ENCODE measurements at places on chromosomes 12 and 14.

DNA sequence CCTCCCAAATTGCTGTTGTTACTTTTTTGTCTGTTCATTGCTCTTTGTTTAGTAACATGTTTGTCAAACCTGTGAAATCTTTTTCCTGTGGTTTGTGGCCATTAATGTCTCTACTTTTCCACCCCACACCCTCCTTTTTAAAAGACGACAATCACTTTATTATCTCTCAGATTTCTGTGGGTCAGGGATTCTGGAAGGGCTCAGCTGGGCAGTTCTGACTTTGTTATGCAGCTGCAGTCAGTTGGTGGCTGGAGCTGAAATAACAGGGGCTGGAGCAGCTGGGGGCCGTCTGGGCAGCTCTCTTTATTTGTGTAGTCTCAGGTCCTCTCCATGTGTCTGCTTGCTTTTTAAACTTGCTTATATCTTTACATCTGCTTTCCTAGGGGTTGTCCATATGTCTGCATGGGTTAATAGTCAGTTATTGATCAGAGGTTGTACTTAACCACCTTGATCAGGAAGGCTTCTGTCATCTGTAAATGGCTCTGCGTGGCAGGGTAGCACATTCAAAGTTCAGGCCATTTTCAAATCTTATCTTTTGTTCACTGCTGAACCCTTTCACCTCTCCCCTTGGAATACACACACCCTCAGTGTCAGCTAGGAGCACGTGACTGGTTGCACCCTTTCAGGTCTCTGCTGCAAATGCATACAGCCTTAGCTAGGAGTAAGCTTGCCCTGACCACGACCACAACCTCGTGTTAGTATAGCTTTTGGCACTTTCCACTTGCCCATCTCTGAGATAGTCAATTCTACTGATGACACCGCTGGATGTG is 27.9 kb downstream of the BORCS5 start:
- DNase-seq: peak; percentile 23

GRCh38 chr14:94143239-94143638 is 13.8 kb upstream of the IFI27L2 start:
- DNase-seq: no peak

DNA sequence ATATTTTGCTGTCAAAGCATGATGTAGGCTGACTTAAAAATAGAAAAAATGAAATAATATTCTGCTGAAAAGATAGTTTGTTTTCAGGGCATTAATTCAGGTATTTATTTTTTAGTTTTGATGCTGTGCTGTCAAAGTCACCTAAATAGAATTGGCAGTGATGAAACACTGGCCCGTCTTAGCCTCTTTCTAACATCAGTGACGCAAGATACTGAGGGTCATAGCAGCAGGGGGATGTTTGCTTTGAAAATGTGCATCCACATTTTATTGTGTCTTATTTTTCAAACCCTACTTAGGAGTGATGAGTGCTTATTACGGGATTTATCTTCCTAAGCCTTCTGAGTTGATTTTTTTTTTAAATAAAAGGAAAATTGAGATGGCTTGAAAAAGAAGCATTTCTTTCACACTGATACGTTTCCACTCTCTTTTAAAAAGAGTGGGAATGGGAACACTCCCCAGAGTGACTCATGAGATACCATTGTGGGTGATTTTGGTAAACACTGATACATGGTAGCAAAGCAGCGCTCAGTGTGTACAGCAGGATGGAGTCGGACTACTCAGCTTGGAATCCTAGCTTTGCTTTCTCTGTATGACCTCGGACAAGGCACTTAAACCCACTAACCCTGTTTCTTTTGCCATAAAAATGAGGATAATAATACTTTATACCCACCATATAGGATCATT is 290.8 kb downstream of the ERC1 start:
- no peak for DNase-seq

- no peak for DNase-seq
Measured at GRCh38 chr12:47801170-47801903, 18.4 kb downstream of the HDAC7 start.

- DNase-seq: no peak
Measured at GRCh38 chr14:77031759-77032490, 3.4 kb upstream of the IRF2BPL start.

GRCh38 chr12:50069539-50069938 is 12.1 kb downstream of the ASIC1 start:
- no peak for DNase-seq

DNA sequence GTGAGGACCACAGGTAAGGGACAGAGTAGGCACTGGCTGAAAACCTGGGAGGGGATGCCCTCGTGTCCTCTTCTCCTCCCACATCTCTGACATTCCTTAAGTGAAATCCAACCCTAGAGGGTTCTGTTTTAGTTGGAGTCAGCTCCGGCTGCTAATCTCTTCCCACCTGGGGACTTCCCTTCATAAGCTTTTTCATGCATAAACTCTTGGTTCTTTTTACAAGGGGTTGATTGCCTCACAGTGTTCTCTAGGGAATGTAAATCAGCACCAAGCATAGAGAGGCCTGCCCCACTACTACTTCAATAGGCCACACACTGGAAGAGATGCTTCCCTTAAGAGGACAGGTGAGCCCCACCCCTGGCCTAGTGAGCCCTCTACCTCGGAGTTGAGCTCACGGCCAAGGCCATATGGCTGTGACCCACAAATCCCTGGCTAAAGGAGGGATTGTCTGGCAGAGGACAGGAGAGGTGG is 3.2 kb upstream of the SYNDIG1L start:
- DNase-seq: no peak

DNA sequence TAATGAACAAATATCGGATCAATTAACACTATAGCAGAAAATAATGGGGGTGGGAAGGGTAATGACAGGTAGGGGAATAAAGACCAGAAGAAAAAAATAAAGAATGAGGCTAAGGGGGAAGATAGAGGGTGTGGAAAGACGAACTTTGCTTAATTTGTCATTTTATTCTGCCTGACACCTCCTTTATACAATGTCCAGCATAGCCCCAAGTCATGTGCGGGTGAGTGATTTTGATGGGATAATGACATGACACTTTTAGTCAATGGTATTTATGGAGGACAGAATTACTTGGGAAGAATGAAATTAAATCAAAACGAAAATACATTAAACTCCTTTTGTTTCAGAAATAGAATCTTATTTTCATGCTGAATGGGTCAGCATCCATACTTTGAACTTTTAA is 20.5 kb upstream of the IFNG-AS1 start:
- DNase-seq: no peak

GRCh38 chr12:52238916-52239646 is 6.0 kb downstream of the KRT7 start:
- DNase-seq: no peak

GRCh38 chr12:107353312-107353711 is 260.0 kb upstream of the CRY1 start:
- DNase-seq: no peak

DNA sequence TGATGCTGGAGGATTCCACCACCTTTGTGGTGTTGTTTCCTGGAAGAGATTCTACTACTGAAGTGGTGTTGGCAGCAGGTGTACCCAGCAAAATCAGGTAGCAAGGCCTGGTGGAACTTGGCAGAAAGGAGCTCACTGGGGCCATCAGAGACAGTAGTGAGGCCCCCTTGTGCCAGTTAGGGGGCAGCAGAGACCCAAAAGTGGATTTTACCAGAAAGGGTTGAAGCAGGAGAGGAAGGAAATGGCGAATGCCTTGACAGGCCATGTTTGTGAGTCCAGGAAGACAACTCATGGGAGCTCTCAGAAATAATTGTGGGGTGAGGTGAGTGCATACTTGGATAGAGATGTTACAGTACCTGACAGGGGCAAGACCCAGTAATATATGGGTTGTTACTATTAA is 137.7 kb upstream of the FGD4 start:
- DNase-seq: no peak

- no peak for DNase-seq
Measured at GRCh38 chr12:23929906-23930305, 19.6 kb downstream of the SOX5 start.

GRCh38 chr14:70789361-70789760 is 20.0 kb downstream of the MAP3K9 start:
- no peak for DNase-seq

GRCh38 chr14:71155743-71156142 is 248.5 kb downstream of the PCNX1 start:
- DNase-seq: no peak

GRCh38 chr14:72610831-72611200 is 283.1 kb downstream of the DPF3 start:
- no peak for DNase-seq

DNA sequence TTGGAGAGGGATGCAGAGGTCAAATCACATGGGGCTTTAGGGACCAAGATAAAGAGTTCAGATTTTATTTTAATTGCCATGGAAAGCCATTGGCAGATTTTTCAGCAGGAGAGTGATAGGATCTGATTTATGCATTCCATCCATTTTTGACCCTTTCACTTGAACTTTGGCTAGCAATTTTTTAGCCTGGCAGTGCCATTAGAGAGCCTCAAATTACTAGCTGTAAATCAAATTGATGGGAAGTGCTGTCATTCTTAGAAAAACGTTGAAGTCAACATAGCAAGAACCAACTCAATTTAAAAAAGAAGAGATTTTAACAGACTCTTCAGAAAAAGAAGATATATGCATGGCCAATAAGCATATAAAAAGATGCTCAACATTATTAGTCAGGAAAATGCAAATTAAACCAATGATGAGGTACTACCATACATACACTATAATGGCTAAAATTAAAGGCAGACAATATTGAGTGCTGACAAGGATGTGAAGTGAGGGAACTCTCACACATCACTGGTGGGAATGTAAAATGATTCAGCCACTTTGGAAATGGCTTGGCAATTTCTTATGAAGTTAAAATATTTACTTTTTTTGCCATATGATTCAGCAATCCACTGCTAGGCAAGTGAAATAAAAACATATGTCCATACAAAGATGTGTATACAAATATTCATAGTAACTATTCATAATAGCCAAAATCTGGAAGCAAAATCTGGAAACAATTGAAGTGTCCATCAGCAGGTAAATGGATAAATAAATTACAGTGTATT is 89.7 kb downstream of the PTCSC3 start:
- DNase-seq: peak; percentile 86

DNA sequence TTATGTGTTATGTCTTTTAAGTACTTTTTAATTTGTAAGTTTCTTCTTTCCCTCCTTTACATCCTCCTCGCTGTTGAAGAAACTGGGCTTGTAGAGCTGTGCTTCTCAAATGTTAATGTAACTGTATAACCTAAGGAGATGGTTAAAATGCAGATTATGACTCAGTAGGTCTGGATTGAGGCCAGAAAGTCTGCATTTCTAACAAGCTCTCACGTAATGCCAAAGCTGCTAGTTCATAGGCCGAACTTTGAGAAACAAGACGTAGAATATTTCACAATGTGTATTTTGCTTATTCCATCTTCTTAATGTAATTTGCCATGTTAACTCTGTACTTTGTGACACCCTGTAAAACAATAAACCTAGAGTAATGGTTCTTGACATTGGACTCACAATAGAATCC is 193.3 kb upstream of the SYT1 start:
- DNase-seq: no peak

DNA sequence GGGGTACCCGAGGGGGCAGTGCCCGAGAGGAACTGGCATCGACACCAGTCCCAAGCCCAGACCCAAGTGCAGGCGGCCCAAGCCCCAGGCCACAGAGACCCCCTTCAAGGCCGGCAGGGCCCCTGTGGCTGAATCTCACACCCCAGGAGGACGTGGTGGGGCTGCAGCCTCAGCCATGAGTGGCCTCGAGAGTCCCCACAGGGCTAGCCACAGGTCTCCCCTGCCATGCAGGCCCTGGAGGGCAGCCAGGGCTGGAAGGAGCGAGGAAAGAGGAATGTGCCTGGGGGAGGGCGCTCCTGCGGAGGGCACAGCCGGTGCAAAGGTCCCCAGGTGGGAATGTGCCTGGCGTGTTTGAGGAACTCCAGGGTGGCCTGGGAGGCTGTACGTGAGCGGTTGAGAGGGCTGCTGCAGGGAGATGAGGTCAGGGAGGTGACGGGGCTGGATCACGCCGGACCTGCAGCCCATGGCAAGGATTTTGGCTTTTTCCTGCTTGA is 86.1 kb downstream of the NCOR2 start:
- peak; percentile 55 for DNase-seq

GRCh38 chr14:56854325-56854724 is 44.0 kb upstream of the OTX2 start:
- peak; percentile 74 for DNase-seq

- no peak for DNase-seq
Measured at GRCh38 chr14:64391113-64391725, 3.1 kb downstream of the MTHFD1 start.

- DNase-seq: peak; percentile 54
Measured at GRCh38 chr14:103132381-103133209, 9.3 kb downstream of the TNFAIP2 start.

- peak; percentile 13 for DNase-seq
Measured at GRCh38 chr12:1800401-1801302, 19.7 kb upstream of the LRTM2 start.

DNA sequence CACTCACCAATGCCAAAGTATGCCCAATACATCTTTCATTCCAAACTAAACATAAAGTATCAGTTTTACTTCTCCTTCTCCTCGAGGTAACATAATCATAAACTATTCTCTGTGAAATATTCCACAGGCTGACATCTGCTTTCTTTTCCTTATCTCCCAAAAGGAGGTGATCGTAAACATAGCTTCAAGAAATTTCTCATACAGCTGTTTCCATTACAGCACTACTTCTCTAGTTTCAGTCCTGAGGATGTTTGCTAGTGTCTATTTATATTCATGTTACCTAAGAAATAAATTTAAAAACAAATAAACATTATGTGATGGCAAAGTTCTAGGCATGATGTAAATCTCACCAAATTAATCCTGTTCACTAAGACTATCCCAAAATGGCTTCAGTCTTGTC is 90.1 kb upstream of the CPSF6 start:
- no peak for DNase-seq

DNA sequence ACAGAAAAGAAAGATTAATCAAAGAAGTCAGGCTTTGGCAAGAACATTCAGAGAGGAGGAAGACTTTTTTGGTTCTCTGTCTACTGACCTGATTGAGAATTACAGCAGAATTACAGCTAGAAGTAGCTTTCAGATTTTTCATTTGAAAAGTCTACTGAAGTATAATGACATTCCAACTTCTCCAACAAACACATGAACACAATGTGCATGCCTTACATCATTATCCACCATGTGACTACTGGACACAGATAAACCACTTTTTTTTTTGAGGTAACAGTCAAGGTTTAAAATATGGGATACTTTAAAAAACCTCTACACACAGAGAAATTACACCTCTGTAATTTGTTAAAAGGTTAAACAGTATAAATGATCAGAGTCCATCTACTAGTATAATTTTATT is 12.3 kb downstream of the BTBD7 start:
- DNase-seq: no peak

- DNase-seq: no peak
Measured at GRCh38 chr14:90140298-90140955, 78.6 kb downstream of the KCNK13 start.

GRCh38 chr14:98035396-98035795 is 1236.6 kb downstream of the BCL11B start:
- DNase-seq: no peak

All from NCI-H1417 (cell line).